ENCODE measurements at places on chromosomes 3 and 15.
A peak's percentile ranks its signal among the peaks of the same experiment; 100 is the strongest.

DNA sequence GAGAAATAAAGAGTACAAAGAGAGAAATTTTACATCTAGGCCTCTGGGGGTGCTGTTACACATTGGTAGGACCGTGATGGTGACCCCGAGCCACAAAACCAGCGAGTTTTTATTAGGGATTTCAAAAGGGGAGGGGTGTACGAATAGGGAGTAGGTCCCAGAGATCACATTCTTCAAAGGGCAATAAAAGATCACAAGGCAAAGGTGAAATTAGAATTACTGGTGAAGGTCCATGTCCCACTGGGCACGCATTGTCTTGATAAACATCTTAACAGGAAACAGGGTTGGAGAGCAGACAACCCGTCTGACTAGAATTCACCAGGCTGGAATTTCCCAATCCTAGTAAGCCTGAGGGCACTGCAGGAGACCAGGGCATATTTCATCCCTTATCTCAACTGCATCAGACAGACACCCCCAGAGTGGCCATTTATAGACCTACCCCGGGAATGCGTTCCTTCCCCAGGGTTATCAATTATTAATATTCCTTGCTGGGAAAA is 4.3 kb downstream of the IRAK2 start:
- DNase-seq, result no peak

- DNase-seq, result no peak
Measured at GRCh38 chr3:79953591-79954101, 185.8 kb upstream of the ROBO1 start.

GRCh38 chr3:52134761-52135160 is 19.5 kb downstream of the POC1A start:
- DNase-seq, result no peak

DNA sequence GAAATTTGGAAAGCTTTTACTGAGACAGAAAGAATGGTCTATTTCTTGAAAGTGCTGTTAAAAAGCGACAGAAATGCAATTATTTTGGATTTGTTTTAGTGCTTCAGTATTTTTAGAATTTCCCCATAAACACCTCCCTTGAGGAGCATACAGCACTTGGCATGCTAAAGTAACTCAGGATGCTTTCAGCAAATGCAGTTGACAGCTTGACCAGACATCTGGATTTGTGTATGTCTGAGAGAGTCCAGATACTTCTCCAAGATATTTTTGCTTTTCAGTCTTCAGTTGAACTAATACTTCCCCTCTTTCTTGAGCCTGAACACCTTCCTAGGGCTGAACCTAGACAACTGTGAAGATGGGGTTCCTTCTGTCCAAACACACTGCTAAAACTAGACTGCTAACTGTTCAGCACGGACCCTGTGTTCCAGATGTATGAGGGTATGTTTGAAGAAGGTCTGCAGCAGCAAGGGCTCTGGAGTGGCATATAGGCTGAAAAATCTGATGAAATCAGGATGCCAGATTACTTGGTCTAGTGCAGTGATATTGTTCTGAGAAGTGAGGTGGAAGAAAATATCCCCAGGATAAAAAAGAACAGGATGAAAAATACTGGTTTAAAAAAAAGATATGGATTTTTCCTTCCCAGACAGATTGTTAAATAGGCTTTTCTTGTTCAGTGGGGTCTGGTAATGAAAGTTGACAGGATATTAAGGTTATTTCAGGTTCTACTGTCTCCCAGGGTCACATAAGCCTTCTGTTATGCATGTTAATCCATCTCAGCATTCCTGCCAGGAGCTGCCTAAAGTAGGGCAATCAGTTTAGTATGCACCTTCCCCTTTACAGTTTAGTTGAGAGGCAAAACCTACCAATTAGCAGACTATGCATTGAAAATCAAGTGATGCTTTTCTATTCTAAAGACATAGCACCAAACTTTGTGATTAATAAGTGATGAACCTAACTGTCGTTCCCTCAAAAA is 516.9 kb upstream of the TBL1XR1 start:
- DNase-seq, result no peak

DNA sequence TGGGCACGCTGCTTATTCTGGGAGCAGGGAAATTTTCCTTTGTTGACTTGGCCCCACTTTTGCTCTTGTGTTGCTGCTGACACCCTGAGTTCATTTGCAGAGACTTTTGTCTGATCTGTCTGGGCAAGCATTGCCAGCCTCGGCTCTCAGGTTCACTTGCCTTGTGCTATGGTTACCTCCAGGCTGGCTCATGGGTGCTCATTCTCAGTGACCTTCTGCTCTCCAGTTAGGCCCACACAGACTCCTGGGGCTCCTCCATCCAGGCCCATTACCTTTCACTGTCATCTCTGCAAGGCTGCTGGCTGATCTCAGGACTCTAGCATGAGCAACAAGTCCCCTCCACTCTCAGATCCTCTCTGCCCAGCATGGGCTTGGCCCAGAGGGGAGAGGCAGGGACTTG is 108.3 kb downstream of the IL20RB start:
- no peak for DNase-seq

DNA sequence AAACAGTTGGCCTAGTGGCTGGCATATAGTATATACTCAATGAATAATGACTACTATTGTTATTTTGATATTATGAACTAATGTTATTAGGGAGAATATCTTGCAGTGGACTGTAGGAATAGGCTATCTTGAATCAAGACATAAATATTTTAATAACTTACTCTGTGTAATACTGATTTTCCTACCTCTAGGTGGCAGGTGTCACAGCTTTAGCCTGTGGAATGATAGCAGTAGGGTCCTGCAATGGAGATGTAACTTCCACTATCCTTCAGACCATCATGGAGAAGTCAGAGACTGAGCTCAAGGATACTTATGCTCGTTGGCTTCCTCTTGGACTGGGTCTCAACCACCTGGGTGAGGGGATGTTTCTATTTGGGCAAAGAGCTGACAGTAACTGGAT is 6.5 kb downstream of the PSMD2 start:
- DNase-seq, result no peak

GRCh38 chr3:195110647-195111318 is 160.2 kb downstream of the XXYLT1 start:
- DNase-seq, result no peak

GRCh38 chr3:23567917-23568316 is 237.8 kb upstream of the UBE2E1 start:
- peak; percentile 8 for DNase-seq

DNA sequence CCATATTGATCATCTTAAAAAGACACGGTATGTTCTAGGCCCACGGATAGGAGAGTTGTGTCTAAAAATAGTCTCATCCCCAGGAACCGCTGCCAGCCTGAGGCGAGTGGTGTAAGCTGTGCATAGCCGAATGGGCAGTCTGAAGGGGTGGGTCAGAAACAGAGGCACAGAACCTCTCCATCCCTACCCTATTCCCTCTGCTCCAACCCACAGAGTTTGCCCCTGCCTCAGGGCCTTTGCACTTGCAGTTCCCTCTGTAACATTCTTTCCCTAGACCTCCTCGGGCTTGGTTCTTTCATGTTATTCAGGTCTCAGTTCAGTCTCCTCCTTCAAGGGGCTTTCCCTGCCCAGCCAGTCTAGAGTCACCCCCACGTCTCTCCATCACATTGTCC is 4.8 kb downstream of the SCN5A start:
- DNase-seq, result no peak

DNA sequence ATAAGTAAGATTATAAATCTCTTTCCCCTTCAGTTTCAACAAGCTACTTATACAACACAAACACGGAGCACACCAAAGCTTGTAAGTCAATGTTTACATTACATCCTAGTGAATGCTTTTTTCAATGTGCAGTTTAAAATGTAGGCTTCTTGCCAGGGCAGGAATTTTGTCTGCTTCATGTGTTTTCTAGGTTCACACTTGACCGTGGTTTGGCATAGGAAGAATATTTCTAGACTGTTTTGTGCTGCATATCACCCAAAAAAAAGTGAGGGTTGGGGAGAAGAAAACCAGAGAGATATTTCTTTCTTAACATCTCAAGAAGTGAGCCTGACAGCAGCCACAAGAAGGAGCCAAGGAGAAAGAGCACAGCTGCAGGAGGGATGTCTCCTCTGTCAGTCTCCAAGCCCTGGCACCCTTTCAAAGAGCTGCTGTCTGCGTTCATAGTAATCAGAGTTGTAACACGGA is 255.8 kb downstream of the MEIS2 start:
- no peak for DNase-seq

GRCh38 chr3:54447427-54447826 is 325.1 kb downstream of the CACNA2D3 start:
- no peak for DNase-seq

Measured in MM.1S (cell line).